Activated T-helper 1 cell treated with anti-CD3 and anti-CD28 coated beads, Interleukin-2, amount 50 U/mL, for 16 hours (primary cell): ENCODE measurements at places on chromosomes 6 and 20.

GRCh38 chr6:138572167-138572875 is 73.0 kb upstream of the NHSL1 start:
- DNase-seq: no peak

DNA sequence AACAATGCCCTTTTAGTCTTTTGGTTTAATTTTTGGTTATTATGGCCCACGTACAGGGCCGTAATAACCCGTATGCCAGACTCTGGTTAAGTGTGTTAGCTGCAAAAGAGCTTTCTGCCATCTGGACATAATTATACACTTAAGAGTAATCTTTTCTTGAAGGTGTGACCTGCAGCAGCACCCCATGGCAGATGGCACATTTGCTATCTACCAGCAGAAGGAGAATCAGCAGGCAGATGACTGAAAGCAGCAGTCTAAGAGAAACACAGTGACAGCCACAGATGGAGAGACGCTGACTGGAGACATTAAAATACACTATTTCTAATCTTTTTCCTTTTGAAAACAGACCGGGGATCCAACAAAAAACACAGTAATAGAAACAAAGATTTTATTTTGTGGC is 18.7 kb downstream of the ASF1A start:
- DNase-seq: no peak

GRCh38 chr6:165060720-165061119 is 248.7 kb downstream of the C6orf118 start:
- no peak for DNase-seq

- DNase-seq: no peak
Measured at GRCh38 chr20:37970856-37971245, 62.4 kb downstream of the TTI1 start.

- DNase-seq: no peak
Measured at GRCh38 chr20:22807045-22807444, 222.7 kb upstream of the FOXA2 start.
